ENCODE measurements at places on chromosomes 5 and 9.

- H3K36me3 ChIP-seq = no peaks in the 10 kb centered on the region
- DNase-seq = no peak
- peaks cover 16% of the 10 kb centered on the region for H3K4me1 ChIP-seq
- H3K27me3 ChIP-seq = no peaks in the 10 kb centered on the region
- no peak overlapping the region for H3K4me3 ChIP-seq
These were observed 97.6 kb upstream of the SPRY4 start for GRCh38 chr5:142422429-142422828.

DNA sequence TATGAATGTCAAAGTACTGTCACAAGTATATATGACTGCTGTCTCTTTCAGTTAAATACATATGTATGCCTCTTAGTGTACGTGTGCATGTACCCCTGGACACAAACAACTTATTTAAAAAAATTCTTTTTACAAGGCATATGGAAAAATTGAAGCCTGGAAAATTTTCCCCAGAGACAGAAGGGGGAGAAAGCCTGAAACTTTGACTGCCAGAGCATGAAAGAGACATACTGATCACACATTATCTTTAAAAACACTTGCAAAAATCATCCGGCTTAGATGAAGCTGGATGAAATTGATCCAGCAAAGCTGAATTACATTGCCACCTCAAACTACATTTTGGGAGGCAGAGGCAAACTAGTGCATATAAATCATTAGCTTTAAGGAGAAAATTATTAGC lies 88.0 kb upstream of the NFIB start:
- no peak overlapping the region for H3K4me3 ChIP-seq
- no peak overlapping the region for H3K27ac ChIP-seq
- H3K27me3 ChIP-seq = no peaks in the 10 kb centered on the region
- no peaks in the 10 kb centered on the region for H3K36me3 ChIP-seq
- H3K4me1 ChIP-seq = peaks cover 4% of the 10 kb centered on the region
- no peak for DNase-seq

- no peaks in the 10 kb centered on the region for H3K36me3 ChIP-seq
- no peak overlapping the region for H3K27ac ChIP-seq
- no peak for DNase-seq
- no peaks in the 10 kb centered on the region for H3K27me3 ChIP-seq
These were observed 138.9 kb upstream of the IRX4 start for GRCh38 chr5:2021484-2022176.

DNA sequence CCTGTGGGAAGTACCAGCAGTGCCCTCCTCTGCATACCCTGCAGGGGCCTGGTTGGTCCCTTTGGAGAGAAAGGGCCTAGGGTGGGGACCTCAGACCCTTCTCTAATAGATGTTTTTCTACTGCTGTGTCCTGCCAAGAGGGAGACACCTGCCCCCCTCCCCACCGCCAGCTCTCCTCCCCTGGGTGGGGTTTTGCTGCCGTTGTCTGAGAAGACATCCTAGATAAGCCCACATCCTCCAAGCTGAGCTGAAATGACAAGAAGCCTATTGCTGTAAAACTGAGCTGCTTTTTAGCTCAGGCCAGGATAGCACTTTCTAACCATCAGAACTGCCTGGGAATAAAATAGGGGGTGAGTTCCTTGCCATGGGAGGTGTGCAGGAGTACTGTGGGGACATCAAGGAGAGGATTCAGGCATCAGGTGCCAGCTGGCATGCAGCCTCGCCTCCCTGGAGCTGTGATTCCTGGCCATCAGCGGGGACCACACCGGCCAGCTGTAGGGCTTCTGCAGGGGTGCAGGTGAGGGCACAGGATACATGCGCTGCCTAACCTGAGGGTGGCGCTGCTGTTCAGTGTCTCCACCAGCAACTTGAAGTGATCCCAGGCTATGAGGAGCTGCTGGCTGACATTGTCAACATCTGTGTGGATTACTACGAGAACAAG lies 37.9 kb downstream of the CYFIP2 start:
- no peaks in the 10 kb centered on the region for H3K27me3 ChIP-seq
- no peak overlapping the region for H3K4me3 ChIP-seq
- no peaks in the 10 kb centered on the region for H3K4me1 ChIP-seq

DNA sequence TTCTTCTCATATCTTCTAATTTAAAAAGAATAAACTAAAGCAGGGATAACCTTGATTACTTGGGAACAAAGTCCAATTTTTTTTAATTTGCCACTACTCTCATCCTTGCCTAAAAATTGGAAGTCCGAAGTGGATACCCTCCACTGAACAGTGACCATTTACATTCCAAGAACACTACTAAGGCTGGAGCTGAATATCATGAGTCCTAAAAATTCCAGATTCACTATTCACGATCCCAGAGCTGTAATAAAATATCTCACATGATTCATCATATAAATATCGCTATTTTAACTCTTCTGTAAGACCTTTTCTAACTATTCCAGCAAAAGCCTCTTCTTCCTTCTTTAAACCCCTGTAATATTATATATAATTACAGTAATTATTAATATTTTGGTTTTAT lies 57.4 kb downstream of the ATPSCKMT start:
- no peak overlapping the region for H3K27ac ChIP-seq
- DNase-seq = no peak
- no peaks in the 10 kb centered on the region for H3K4me1 ChIP-seq
- H3K27me3 ChIP-seq = no peaks in the 10 kb centered on the region
- no peak overlapping the region for H3K4me3 ChIP-seq

All from RWPE2 (cell line).